Pons (tissue), 1 donor: ENCODE measurements at places on chromosomes 1 and 21.

DNA sequence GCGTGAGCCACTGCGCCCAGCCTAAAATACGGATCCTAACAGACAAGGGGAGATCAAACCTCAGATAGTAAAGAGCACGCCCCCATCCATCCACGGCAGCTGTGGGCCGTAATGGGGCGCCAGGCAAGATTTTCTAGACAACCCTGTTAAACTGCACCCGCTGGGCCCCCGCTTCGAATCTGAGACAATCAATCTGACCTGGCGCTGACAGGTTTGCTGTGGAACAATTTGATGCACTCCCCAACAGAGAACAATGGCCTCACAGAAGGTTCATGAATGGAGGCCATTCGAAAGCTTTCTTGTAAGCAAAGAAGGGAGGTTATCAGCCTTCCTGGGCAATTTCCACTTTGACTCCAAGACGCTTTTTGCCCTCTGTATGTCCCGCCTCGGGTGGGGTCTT, 30.5 kb downstream of the CLSTN1 start:
- peak; percentile 85 for DNase-seq

DNA sequence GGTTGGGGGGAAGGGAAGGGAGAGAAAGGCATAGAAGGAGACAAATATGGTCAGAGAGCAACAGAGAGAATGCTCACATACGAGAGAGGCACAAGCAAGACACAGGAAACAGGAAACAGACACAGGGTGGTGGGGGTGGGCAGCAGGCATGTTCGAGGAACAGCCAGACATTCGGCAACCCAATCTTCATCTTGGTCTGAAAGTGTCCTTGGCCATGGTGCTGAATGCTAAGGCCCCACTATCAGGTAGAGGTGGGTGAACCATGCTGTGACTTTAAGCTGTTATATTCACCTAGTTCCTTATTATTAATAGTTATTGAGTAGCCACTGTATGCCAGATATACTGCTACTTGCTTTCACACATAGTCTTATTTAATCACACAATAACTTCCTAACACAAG, 109.2 kb downstream of the DDX20 start:
- no peak for DNase-seq

- DNase-seq = no peak
Measured at GRCh38 chr21:43590194-43590593, 69.1 kb downstream of the HSF2BP start.

GRCh38 chr1:198253259-198253658, 96.5 kb downstream of the NEK7 start:
- DNase-seq = no peak

DNA sequence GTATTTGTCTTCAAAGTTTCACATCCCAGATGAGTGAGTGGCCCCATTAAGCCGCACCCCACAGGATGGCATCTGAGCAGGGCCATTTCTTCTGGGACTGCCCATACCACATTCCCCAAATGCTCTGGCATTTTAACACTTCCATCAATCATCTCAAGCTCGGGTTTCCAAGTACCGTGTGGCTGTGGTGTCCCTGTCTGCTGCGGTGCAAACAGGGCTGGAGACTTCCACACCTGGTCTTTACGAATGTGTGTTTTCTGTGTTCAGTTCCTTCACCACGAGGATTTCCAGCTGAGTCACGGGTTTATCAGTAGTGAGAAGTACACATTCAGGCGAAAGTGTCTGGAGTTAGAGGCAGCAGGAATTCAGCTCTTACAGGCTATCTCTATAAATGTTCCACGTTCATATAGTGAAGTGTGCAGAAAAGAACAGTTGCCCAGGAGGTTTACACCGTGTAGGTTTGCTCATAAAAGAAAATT, 195.2 kb downstream of the RHOU start:
- DNase-seq = no peak

DNA sequence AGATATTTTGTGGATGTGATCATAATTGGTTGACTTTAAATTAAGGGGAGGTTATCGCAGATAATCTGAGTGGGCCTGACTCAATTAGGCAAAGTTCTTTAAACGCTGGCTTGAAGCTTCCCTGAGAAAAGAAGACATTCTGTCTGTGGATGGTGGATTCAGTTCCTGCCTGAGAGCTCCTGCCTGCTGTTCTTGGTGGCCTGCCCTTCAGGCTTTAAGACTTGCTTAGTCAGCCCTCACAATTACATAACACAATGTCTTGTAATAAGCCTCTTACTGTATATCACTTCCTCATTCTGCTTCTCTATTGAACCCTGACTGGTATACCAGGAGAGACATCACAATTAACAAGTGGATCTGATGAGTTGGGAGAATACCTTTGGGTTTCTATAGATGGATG, 50.2 kb downstream of the KCNJ6 start:
- peak; percentile 80 for DNase-seq

GRCh38 chr1:233928123-233928522, 23.6 kb downstream of the SLC35F3 start:
- no peak for DNase-seq

GRCh38 chr1:39940253-39940652, 14.7 kb upstream of the MFSD2A start:
- DNase-seq = peak; percentile 46

DNA sequence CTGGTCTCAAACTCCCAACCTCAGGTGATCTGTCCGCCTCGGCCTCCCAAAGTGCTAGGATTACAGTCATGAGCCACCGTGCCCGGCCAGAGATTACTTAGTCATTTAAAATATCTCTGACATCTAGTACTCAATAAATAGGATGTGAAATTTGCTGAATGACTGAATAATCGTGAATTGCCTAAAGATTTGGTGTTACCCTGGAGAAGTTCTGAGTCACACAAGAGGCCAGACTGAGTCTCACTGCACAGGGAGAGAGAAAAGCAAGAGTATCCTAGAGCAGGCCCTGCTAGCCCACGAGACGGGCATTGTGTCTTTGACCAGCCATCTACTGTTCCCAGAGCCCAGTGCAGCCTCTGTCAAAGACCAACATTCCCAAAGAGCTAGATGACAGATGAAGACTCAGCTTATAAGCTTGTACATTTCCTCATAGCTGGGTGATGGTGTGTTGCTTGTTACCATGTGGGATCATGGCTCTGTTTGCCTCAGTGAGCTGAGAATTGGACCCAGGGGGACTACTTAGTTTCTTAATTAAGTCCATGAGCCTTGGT, 5.6 kb upstream of the EIF4G3 start:
- DNase-seq = no peak

DNA sequence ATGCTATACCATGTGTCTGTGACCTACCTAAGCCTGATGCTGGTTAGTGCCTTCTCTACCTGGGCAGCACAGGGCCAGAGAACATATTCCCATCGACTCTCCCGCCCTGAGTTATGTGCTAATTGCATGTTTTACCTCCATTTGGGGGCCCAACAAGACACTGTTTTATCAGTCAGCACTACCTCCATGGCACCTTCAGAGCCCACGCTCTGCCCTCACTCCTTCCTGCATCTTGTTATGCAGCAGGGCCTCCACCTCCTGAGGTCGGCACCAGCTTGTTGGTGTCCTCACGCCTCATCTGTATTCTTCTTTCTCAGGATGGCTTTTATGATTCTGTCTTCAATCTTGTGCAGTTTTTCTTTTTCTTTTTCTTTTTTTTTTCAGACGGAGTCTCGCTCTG, 11.9 kb downstream of the WNT9A start:
- no peak for DNase-seq

DNA sequence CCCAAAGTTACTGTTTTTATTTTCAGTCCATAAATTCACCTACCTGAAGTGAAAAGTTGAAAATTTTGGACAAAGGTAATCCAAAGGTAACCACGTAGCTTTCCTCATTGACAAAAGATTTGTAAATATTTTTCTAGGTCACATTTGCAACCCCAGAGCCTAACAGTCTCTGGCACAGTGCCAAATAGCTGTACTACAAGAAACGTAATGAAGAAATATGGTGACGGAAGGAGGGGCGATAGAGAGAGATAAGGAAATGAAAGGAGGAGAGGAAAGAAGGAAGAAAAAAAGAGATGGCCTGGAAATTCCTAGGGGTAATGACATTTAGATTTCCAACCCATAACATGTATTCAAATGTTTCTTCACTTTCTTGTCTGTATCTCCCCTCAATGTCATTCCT, 159.4 kb downstream of the BARHL2 start:
- DNase-seq = no peak

- DNase-seq = no peak
Measured at GRCh38 chr1:31671147-31671546, 26.5 kb upstream of the PEF1 start.

GRCh38 chr1:113216664-113217063, 143.7 kb downstream of the LRIG2 start:
- DNase-seq = no peak

- no peak for DNase-seq
Measured at GRCh38 chr1:87878873-87879272, 550.2 kb downstream of the LMO4 start.

DNA sequence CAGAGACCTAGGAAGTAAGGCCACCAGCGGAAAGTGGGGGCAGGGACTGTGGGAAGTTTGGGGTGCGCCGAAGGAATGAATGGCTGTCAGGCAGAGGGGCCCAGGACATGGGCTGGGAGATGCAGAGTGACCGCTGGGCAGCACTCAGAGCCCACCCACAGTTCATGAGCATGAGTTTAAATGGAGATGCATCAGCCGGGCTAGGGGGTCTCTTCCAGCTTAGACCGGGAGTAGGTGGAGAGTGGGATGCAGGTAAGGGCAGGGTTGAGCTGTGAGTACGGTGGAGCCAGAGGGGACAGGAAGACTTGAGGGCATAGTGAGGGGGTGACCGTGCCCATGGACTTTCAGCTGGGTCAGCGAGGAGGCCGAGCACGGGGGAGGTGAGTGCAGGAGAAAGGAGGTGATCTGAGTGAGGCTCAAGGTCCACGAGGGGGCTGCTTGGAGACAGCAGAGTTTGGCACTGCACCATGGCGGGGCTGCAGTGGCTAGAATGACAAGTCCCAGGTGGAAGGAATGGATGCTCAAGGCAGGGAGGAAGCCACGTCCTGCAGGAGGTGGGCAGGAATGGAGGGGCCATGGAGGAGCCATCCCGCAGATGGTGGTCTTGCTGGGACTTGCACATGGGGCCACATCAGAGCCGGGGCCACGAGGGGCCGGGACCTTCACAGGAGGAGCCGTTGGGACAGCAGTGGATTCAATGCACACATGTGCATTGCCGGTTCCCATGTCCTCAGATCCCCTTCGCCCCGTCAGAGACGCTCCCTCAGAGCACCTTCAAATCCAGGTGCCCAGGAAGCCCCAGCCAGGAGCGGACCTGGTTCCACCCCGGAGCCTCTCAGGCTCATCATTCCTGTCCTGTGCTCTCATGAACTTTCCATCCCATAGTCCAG, 34.9 kb downstream of the UBASH3A start:
- no peak for DNase-seq

DNA sequence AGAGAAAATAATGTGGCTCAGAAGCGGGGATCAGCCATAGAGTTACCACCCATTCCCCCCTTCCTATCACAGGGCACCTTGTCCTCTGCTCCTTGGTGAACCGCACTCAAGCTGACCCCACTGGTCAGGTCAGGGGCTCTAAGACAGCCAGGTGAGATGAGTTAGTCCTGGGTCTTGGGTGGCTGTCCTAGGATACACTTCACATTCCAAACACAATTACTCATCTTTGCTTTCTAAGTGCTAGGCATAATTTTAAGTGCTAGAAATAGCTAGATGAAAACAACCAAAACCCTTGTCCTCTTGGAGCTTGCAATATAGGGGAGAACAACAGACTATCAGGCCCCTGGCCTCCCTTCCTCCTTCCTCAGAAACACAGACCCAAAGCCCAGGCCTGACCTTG, 7.8 kb upstream of the MUTYH start:
- no peak for DNase-seq

DNA sequence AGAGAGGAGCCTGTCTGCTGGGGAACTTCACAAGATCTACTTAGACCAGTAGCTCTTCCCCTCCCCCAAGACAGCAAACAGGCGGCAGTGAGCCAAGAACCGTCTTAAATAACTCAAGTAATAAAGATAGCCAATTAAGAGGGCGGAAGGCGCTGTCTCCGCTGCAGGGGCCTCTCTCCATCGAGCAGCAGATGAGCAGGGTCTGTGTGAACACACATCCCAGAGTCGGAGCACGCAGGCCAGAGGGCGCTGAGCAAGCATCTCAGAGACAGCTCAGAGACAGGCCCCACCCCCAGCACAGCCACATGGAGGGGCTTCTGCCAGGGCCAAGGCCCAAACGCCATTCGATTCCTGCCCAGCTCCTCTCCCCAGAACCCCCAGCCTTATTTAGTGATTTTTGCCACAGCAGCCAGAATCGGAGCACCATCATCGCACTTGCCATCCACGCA, 11.1 kb downstream of the IFFO2 start:
- no peak for DNase-seq

- no peak for DNase-seq
Measured at GRCh38 chr1:10779201-10779600, 17.2 kb downstream of the CASZ1 start.

- no peak for DNase-seq
Measured at GRCh38 chr1:101653482-101653946, 343.2 kb downstream of the OLFM3 start.

DNA sequence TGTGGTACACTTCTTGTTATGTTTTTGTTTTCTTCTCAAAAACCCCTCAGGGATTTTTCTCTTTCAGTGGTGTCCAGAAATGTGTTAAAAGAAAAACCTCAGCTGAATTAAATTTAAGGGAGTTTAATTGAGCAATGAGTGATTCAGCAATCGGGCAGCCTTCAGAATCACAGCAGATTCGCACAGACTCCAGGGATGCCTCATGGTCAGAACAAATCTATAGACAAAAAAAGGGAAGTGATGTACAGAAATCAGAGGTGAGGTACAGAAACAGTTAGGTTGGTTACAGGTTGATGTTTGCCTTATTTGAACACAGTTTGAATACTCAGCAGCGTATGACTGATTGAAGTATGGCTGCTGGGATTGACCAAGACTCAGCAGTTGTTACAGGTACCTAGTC, 86.2 kb downstream of the TLR5 start:
- no peak for DNase-seq

- DNase-seq = no peak
Measured at GRCh38 chr1:40270152-40270834, 12.3 kb downstream of the ZMPSTE24 start.

DNA sequence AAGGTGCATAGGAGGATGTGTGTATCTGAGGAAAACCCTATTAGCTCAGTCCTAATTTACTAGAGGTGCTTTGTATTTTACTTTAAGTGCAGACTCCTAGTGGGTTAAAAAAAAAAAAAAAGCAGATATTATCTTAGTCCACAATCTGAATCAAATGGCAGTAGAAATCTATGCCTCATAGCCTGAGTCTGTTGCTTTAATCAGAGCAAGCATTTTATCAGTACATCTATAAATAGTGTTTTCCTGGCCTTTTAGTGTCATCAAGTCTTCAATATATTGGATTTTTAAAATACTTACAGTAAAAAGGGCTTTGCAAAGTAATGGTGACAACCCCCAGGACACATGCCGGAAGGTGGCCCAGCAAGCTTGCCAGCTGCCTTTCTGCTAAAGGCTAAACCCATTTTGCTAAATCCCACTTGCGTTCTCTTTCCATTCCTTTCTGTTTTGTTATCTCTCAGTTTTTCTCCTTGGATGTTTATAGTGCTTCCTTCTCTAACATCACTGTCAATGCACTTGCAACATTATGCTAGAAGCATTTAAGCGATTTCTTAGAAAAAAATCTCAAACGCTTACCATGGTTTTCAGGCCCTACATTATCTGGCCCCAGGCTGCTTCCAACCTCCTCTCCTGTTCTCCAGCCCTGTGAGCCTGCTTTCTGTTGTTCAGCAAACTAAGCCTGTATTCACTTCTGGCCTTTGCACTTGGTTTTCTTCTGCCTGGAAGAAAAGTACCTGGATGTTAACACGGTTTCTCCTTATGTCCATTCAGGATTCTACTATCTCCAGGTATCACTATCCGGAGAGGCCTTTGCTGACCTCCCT, 206.3 kb downstream of the PDE4B start:
- peak; percentile 42 for DNase-seq

- no peak for DNase-seq
Measured at GRCh38 chr1:59124166-59124565, 172.7 kb upstream of the FGGY start.

GRCh38 chr21:45499201-45499750, 43.0 kb downstream of the SLC19A1 start:
- no peak for DNase-seq
